ENCODE measurements at places on chromosomes 16 and 17.

- peak; percentile 62 for DNase-seq
These were observed 121.1 kb downstream of the SOCS1 start for GRCh38 chr16:11134722-11135463.

GRCh38 chr16:83720981-83721380 is 86.8 kb upstream of the HSBP1 start:
- no peak for DNase-seq

GRCh38 chr17:81890447-81891302 is 711 bp downstream of the ALYREF start:
- peak; percentile 13 for DNase-seq

GRCh38 chr17:10089196-10089804 is 109.1 kb downstream of the GAS7 start:
- no peak for DNase-seq

GRCh38 chr16:56909527-56909979 is 22.4 kb upstream of the HERPUD1 start:
- DNase-seq = no peak
